ENCODE measurements at places on chromosomes 6 and 20.
A peak's percentile ranks its signal among the peaks of the same experiment; 100 is the strongest.

- peak; percentile 100 for DNase-seq
Observed at GRCh38 chr20:50645253-50646068, 45.9 kb downstream of the RIPOR3 start.

DNA sequence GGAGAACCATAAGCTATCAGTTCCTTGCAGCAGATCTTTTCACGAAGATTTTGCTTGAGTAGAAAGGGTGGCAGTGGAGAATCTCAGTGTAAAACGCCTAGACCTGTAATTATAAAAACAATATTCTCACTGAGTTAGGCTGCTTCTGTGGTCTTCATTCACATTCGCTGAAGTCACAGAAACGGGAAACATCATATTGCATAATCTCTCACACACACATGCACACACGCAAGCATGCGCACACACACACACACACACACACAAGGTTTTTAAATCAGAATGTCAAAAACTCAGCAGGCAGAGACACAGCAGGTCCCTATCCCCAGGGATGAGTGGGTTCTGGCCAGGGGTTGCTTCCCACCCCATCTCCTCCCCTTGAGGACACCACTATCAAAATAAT lies 175.5 kb downstream of the ATXN1 start:
- no peak for DNase-seq

DNA sequence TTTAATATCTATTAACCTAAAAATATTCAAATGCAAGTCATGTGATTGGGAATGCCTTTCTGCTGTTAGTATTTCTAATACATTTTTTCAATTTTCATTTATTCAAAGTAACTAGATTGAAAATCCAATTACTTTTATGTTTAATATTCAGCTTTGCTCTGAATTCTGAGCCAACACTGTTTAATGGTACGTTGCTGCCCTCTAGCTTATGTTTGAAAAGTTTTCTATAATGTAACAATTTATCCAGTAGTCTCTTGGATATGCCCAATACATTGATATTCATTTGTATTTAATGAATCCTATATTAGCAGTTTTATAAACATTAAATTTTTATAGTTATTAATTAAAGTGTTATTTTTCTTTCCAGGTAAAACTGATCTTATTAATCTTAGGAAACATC lies 47.4 kb downstream of the LGSN start:
- peak; percentile 43 for DNase-seq

- DNase-seq: no peak
Observed at GRCh38 chr6:4396044-4396443, 260.7 kb upstream of the ECI2 start.

- DNase-seq: no peak
Observed at GRCh38 chr6:126548300-126548699, 208.4 kb downstream of the CENPW start.

DNA sequence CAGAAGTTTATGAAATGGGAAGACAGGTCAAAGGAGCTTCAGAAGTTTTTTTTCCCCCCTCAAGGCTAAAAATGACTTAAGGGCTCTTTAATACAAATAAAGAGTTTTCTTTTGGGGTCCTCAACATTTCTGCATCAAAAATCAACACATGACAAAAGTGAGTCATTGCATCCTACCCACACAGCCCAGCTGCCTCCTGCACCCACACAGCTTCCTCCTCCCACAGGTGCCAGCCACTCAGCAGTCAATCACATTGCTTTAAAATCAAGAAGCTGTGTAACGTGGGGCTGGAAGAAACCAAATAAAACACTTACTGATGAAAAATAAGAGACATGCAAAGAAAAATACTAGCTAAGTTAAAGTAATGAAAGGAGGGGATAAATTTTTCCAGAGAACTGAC lies 68.5 kb downstream of the MAP3K5 start:
- no peak for DNase-seq

- DNase-seq: peak; percentile 39
Observed at GRCh38 chr6:126188279-126188909, 151.5 kb upstream of the CENPW start.

DNA sequence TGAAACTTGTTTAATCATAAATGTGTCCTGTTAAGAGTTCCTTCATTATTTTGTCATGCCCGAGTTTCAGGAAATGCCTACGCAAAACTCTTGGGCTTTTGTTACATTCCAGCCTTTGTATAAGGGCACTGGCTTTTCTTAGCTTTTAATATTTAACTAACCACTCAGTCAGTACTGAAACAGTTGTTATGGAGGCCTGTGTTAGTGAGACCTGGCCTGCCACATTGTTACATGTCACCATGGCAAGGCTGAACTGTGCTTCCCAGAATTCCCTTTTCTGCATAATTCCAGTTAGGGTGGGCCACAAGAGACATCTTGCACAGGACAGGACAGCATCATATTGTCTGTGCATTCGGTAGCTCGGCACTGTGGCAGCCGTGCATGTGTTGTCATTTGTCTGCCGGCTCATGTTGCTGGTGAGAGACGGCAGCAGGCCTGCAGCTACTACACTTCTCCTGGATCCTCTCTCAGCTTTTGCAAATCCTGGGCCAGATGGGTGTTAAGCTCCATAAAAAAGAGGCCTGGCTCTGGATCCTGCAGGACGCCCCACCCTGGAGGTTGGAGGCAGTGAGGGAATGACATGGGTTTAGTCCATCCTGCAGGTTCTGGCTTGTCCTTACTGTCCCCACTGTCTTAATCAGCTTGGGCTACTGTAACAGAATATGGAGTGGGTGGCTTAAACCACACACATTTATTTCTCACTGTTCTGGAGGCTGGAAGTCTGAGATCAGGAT lies 128.8 kb upstream of the DTNBP1 start:
- no peak for DNase-seq

DNA sequence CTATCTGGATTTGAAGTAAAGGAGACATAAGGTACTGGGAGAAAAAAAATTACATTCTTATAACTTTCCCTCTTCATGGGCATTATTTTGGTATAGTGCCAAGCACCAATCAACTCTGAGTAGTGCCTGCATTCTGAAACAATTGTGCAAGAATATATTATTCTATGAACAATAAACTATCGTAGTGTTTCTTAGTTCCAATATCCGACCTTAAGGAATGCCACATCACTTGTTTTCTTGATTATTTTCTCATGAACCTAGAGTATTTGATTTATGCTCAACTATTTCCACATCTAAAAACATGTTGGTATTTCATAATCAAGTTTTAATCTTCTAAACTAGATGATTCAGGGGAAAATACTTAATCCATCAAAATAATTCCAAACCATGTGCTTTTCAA lies 294.4 kb upstream of the TBX18 start:
- no peak for DNase-seq

DNA sequence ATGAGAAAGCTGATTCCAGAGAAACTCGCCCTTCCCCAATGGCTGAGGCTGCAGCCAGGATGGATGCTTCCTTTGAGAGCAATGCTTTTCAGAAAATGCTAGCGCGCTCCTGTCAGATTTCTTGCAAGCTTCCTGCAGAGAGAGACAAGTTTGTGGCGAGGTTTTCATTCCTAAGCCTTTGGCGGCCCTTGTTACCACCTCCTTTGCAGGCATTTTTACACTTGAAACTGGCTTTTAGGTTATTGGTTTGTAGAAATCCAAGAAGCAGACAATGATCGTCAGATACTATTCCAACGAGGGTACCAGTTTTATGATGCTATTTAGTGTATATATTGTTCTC lies 1.1 kb downstream of the FNDC1 start:
- DNase-seq: no peak
